Femur (tissue), 1 donor: ENCODE measurements at places on chromosomes 16 and 17.

- no peak for DNase-seq
These were observed 89.5 kb downstream of the ABCC1 start for GRCh38 chr16:16038950-16039349.

- DNase-seq, result no peak
These were observed 25.1 kb downstream of the STAT5B start for GRCh38 chr17:42251115-42251514.

DNA sequence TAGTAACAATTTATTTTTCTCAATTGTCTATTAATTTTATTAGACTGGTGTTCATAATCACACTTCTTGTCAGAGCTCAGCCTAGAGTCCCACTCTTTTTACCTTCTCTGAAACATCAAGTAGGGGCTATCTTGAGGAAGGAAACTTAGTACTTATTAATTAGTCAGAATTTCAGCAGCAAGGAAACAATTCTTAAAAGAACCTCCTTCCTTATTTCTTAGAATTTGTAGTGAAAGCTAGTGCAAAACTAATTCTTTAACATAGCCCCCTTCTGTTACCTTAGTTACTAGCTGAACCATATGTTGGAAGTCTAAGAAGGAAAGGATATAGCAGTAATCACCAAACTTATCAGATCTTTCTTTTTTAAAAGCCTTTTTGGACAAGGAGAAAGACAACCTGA is 35.2 kb downstream of the MAP2K4 start:
- no peak for DNase-seq

DNA sequence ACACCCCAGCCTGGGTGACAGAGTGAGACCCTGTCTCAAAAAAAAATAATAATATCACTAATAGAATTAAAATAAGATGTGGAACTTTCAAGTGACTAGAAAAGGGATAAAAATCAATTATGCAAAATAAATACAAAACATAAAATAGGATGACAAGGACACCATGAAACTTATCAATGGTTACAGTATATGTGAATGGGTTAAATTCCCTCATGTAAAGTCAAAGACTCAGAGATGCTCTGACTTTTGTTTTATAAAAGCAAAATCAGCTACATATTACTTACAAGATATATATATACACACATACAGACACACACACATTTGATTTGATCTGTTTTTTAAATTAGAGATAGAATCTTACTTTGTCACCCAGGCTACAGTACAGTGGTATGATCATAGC is 33.5 kb upstream of the SCNN1B start:
- no peak for DNase-seq

- peak; percentile 83 for DNase-seq
These were observed 45.9 kb downstream of the ABAT start for GRCh38 chr16:8720080-8720966.

GRCh38 chr17:78826836-78827509 is 13.6 kb downstream of the USP36 start:
- no peak for DNase-seq

DNA sequence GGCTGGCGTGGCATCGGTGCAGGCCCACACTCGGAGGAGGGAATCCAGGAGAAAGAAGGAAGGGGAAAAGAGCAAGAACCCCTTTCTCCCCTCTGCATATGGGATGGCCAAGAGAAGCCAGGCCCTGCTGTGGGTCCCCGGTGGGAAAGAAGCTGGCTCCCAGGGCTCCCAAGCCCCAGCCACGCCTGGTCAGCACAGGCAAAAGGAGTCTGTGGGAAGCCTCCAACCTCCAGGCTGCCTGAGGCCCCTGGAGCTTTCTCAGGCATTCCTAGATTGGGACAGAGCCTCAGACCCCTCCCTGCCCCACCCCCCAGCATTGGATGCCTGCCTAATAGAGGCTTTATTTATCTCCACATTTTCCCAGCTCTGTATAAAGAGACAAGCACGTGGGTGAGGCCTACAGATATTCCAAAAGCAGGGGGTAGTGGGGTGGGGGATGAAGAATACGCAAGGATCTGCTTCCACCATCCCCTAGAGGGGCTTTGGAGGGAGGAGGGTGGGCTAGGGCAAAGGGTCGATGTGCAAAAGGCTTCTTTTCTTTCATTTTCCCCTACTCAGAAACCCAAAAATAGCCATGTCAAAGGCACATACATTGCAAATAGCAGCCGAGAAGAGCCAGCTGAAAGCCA is 56.4 kb downstream of the MPRIP start:
- DNase-seq, result peak; percentile 80

GRCh38 chr17:27862004-27862403 is 31.2 kb downstream of the LYRM9 start:
- no peak for DNase-seq

DNA sequence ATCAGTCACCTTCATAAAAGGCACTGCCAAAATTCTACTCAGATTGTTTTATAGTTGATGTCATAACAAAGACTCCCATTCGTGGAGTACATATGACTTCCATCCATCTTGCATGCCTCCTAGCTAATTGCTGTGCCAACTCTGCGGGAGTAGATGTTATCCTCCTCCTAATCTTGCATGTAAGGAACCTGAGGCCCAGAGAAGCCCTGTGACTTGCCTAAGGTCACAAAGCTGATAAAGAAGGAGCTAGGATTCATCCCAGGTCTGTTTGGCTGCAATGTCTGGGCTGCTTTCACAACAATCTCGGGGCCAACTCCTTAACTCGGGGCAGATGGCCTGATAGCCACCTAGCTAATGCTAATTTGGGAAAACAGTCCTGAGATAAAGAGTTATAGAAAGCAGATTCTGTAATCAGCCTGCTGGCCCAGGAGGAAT is 87.3 kb downstream of the YPEL2 start:
- DNase-seq, result no peak

DNA sequence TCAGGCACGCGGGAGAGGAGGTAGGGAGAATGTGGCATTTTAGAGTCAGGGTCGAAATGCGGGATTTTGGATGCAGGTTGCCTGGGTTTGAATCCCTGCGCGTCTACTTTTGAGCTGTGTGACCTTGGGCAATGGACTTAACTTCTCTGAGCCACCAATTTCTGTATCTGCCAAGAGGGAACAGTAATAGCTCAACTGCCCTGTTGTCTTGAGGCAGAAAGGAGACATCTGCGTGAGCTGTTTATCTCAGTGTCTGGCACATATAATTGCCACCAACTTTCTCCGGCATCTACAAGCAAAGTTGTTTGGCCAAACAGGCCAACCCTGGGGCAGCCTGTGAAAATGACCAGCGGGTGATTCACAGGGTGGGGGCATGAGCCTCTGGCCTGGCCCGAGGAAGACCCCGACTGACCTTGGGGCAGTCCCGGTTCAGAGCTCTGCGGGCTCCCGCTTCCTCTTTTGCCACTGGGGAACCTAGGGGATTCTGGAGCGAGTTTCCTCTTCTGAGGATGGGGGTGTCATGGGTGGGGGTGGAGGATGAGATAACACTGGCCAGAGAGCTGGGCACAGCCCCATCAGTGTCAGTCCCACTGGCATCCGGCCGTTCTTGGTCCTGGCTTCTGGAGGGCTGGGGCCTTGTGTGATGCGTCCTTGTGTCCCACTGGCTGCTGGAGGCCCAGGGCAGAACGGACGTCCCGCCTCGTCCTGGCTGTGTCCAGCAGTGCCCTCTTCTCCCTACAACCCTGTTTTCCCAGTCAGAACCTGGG is 1.3 kb downstream of the SNN start:
- no peak for DNase-seq

DNA sequence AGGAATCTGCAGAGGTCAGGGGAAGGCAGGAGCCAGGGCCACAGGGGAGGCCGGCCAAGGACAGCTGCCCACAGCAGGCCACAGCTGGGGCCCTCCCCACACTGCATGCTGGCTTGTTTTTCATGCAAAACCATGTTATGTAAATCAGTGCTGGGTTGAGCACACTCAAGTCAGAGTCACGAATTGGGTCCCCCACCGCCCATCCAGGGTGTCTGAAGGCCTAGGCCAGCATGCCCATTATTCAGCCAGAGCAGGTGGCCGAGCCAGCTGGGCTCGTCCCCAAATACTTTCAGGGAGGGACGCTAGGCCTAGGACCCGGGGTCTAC is 51.2 kb upstream of the TOB1 start:
- no peak for DNase-seq

GRCh38 chr16:12925026-12925800 is 23.8 kb downstream of the SHISA9 start:
- no peak for DNase-seq

DNA sequence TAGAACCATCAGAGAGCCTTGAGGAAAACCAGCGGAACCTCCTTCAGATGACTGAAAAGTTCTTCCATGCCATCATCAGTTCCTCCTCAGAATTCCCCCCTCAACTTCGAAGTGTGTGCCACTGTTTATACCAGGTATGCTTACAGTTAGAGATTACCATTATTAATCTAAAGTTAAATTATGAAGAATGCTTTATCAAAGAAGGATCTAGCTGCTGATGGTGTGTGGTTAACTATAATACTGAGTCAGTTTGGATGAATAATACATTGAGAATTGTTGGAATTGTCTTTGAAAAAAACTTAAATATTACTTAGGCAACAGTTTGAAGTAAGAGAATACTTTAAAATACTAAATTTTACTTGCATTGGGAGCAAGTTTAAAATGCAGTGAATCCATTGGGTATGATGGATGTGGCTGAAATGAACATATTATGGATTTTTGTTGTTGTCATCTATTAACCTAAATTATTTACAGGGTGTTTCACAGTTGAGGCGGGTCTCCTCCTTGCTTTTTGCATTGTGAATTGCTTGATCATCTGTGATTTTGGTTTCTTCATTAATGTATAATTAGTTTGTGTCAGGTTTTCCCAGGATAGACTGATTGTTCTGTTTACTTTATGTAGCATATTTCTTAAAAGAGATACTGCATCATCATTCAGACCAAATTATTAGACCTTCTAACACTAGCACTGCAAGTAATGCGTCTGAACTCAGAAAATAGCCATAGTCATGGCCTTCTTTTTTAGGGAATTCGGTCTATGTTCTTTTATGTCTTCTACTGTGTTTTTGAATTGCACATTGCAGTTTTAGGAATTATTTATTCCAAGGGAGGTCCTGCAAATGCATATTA is 47.8 kb downstream of the OMG start:
- DNase-seq, result no peak

GRCh38 chr16:89105599-89106151 is 12.0 kb downstream of the ACSF3 start:
- no peak for DNase-seq

DNA sequence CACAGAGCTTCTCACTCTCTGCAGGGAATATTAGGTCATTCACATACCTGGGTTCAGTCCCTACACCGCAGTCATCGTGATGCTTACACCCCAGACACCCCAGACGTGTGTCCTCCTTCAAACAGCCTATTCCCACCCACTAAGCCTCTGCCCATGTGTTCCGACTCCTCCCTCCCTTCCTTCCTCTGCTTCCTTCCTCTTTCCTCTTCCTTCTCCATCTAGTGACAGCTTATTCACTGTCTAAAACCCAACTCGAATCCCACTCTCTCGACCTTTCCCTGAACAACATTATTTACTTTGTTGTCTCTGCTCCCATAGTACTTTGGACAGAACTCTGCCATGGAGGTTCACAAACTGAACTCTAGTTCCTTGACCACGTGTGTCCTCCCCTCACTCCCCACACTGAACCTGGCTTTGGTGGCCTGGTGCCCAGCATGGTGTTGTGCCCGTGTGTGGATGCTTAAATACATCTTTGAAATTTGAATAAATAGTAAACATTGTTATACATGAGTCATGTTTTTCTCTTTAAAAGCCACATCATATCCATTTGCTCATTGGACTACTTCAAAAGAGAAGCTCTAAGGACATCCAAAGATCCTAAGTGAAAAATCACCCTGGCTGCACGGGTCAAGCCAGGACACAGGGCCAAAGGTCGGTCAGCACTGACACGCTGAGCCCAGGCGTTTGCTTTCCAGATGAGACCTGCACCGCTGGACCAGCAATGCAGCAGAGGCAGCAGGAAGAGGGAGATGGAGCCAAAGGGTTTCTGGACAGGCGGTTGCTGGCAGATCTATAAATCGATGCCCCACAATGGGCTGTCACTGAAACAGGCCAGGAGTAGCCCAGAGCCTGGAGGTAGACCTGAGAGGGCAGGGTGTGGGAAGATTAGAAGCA is 14.1 kb upstream of the G6PC1 start:
- DNase-seq, result no peak

DNA sequence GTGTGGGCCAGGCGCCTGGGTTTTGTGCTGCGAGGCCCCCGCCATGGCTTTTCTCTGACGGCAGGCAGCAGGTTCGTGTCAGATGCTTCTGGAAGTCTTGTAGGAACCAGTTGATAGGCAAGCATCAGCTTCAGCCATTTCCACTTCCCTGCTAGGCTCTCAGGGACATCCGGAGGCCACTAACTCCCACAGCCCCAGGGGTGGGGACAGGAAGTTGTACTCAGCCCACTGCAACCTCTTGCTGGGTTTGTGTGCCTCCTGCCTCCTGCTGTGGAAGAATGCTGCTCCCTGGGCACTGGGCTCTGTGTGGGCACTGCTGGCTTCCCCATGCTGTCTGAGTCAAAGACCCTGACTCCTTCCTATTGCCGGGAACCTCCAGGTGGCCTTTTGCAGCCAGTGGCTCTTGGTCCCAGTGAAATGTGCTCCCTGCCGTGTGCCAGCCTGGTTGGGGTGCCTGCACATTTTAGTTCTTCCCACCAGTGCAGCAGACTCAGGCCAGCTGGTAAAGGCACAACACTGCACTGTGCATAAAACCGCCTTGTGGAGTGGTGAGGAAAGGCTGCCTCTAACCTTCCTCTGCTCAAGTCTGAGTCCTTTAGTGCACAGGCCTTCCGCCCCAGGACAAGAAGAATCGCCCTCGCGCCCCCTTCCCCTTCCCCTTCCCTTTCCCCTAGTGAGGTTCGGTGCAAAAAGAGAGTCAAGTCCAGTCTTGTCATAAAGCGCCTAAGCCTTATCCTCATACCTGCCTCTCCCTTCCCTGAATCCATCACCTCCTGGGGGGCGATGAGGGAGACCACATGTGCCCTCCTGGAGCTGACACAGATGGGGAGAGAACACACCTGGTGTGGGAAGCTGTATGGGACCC is 16.6 kb downstream of the LDHD start:
- no peak for DNase-seq

- peak; percentile 69 for DNase-seq
These were observed 222.1 kb downstream of the RBFOX3 start for GRCh38 chr17:79388556-79389295.

DNA sequence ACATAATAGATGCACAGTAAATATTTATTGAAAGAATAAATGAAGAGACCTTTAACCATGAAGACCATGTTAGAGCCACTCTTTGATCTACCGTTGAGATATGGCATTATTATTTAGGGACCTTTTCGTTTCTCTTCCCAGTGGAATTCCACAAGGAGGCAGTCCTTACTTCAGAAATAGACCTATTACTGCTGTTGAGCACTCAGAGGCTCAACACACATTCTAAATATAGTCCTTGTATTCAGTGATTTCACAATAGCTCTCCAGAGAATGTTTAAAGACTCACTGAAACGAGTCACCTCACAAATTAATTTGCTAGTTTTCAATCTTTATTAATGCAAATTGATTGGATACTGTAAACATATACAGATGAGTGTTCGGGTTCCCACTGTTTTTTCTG is 603.8 kb downstream of the CDH8 start:
- no peak for DNase-seq
